ENCODE measurements at places on chromosomes 2 and 18.
A peak's percentile ranks its signal among the peaks of the same experiment; 100 is the strongest.

- DNase-seq = peak; percentile 65
Measured at GRCh38 chr2:144524118-144525009, 4.4 kb upstream of the ZEB2 start.

DNA sequence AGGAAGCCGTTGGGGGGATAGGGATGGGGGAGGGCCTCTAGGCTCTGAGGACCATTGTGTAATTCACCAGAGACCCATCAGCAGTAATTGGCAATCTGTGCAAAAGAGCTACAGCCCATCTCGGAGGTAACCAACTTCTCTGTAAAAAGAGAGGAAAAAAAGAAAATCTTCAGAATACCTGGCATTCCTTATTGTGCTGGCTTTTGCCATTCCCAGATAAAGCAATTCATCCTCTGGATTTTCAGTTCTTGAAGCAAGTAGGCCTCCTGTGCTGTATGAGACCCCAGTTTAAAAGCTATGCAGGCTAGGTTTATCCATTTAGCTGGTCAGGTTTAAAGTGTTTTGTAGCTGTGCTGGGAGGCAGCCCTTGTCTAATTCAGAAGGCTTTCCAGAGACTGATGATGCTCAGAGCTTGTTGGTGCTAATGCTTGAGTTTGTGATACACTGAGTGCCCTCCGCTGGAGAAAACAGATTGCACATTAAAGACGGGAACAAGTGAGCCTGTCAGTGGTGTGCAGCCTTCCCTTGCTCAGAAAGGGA, at the start of gene LRRTM4:
LRRTM4 (minus strand) TSS at position 446 of the 540 bp plus-strand sequence.
- DNase-seq = no peak

GRCh38 chr2:70443078-70443465, 110.6 kb downstream of the TGFA start:
- DNase-seq = no peak

DNA sequence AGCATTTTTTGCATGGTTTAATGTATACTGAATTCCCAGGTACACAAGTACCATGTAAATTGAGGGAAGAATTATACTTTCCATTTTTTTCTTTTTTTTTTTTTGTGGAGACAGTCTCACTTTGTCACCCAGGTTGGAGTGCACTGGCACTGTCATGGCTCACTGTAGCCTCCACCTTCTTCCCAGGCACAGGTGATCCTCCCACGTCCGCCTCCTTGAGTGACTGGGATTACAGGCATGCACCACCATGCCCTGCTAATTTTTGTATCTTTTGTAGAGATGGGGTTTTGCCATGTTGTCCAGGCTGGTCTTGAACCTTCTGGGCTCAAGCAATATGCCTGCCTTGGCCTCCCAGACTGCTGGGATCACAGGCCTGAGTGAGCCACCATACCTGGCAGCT, 3.8 kb downstream of the HSPE1 start:
- DNase-seq = no peak

GRCh38 chr2:4673025-4673489, 969.7 kb downstream of the DCDC2C start:
- no peak for DNase-seq

DNA sequence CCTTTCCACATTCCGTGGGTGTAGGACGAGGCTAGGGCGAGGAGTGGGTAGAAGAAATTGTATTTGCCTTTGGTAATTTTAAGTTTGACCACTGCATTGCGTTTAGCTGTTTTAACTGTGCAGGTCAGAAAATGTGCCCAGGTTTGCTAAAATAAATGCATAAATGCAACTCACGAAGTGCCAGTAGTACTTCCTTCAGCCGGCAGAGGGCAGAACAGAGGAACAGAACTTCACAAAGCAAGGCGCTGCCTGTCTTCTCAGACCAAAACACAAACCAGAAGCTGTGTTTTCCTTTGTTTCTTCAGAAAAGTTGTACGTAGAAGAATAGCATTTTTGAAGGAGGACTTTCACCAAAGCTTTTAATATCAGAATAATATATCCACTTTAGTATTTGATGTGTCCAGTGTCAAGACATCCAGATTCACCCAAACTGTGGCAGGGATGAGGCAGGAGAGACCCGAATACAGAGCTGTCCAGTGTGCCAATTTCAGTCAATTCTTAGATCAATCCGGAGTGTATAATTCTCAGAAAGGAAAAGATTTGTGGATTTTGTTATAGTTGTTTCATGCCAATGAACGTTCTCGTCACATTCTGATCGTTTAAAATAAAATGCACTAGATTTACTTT, 348.6 kb downstream of the DLGAP1 start:
- DNase-seq = peak; percentile 1

GRCh38 chr2:119430023-119430498, 1.6 kb upstream of the TMEM37 start:
- no peak for DNase-seq

DNA sequence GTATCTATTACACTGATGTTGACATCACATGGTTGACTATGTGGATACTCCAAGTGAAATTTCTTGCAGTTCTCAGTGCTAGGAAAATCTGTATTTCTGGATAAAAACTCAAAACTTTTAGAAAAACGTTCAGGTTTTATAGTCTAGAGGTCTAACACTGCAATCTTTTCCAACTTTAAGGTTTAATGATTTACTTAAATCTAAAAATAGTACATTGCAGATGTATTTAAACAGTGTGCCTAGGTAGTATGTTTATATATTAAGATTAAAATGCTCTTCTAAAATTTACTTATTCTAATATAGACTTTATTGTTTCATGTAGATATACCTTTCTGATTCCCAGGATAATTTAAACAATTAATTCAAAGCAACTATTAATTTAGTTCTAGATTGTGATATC, 98.3 kb downstream of the SH3YL1 start:
- DNase-seq = no peak

- no peak for DNase-seq
Measured at GRCh38 chr2:73072416-73072815, 904 bp upstream of the SFXN5 start.

GRCh38 chr2:33131111-33131510, 184.4 kb downstream of the LTBP1 start:
- DNase-seq = no peak

- no peak for DNase-seq
Measured at GRCh38 chr2:25308599-25308998, 33.1 kb downstream of the DNMT3A start.

- no peak for DNase-seq
Measured at GRCh38 chr2:234502285-234502918, 5.5 kb upstream of the ARL4C start.

DNA sequence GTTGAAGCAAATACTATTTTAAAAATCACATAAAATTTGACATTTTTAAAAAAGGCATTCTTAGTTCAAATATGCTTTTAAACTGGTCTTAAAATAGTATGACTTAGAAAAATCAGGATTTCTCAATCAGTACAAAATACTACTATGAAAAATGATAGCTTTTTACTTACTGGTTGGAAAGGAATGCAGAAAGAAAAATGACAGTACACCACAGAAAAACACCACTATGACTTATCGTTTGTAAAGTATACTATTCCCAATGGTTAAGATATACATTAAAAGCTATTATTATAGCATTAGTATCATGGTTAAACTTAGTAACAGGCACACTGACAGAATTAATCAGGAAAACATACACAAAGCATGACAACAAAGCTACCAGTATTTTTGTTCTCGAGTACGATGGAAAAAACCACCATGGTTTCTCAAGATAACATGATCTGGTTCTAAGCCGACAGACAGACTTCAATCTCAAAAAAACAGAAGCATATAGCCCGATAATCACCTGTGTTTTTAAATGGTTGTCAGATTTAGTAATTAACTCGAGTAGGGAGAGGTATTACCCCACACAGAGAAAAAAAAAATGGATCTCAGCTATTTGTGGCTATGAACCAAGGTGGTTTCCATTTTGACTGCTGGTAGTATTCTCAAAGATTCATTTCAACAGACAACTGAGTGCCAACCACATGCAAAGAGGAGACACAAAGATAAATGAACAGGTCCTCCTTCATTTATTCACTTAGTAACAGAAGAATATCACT, 39.1 kb downstream of the CUL3 start:
- DNase-seq = peak; percentile 10

- DNase-seq = no peak
Measured at GRCh38 chr18:71630696-71631095, 913.4 kb downstream of the CBLN2 start.

DNA sequence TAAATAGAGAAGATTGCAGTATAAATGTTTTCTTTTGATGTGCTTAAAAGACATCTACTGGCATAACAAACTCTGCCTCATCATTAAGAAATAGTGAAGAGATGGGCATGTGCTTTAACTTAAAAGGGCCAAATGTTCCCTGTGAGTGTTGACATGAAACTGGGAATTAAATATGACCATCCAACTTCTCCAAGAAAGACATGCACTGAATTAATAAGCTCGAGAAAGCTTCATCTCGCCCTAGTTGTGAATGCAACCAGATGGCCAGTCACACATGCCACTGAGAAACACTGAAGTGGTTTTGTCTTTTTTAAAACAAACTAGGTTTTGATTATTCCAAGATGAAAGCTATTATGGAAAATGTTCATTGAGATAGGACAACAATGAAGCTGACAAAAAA, 479.2 kb downstream of the RIT2 start:
- no peak for DNase-seq

GRCh38 chr18:44899832-44900231, 219.1 kb downstream of the SETBP1 start:
- DNase-seq = no peak

DNA sequence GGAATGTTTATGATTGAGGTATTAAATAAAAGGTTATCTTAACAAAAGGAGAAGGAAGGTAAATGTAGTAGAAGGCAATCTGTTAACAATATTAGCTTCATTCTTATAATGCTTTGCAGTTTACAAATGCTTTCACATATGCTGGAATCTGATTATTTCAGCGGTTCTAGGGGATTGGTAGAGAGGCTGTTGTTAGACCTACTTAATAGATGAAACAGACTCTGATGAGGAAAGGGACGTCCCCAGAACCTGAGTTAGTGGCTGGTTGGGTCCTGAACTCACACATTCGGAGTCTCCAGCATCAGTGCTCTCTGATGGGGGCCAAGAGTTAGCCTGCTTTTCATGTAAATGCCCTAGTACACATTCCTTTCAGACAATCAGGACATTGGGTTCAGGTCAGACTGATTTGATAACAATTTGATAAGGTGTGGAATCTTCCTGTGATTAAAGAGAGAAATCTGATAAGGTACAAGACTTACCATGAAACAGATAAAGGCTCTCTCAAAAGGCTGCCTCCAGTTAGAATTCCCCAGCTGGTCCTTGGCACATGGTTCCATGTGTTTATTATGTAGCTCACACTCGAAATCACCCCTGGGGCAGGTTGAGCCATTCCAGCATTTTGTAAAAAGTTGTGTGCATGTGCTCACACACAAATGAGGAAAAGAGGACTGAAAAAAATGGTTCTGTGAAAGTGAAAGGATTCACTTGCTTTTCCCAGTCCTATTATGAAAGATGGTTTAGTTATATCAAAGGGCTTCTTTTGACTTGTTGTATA, 103.1 kb downstream of the GPD2 start:
- DNase-seq = no peak

- DNase-seq = no peak
Measured at GRCh38 chr2:204972606-204973336, 427.5 kb downstream of the PARD3B start.

DNA sequence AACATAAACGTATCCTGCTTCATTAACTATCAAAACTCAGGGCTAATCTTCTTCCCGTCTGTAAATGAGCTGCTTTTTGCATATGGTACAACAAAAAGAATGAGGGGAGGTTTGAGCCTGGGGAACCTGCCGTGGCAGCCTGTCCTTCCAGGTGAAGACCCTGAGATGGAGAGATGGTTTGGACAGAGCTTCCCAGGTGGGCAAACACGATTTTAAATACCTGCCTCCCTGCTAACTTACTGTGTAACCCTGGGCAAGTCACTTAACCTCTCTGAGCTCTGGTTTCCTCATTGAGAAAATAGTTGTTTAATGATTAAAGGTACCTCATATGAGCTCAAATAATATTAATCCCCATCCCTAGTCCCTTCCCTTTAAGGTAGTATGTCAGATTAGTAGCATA, 9.0 kb downstream of the EMX1 start:
- DNase-seq = no peak

DNA sequence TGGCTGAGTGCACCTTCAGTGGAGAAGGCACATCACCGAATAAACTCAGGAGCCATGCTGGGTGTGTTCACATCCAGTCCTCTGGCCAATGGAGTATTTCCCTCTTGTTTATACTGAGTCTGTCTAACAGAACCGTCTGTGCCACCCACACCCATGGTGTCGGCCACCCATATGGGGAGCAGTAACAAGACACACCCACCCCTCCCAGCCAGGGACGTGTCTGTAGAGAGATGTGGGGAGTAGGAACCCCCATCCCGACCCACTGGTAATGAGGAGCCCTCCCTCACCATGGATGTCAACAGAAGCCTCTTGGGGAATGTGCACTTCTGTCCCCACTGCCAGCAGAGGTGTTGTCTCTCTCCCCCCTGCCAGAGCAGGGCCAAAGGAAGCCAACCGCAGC, 37.1 kb downstream of the KCNG2 start:
- DNase-seq = no peak

- DNase-seq = no peak
Measured at GRCh38 chr2:70888366-70888922, 47.3 kb upstream of the ATP6V1B1 start.

DNA sequence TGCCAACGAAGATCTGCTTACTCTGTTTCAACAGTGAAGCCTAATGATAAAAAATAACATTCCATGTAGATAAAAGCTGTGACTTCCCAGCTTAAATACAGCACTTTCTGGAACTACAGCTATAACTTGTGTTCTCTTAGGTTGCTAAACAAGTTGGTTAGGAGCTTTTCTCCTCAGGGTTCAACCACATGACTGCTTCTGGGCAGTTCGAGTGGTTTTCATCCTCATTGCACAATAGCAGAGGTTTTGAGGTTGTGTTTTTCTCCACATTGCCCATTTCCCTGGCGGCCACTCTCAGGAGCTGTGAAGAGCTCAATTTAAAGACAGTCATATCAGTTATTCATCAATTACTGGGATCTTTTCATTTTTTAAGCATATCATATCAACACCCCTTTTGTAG, 102.2 kb upstream of the CYP1B1 start:
- DNase-seq = no peak

DNA sequence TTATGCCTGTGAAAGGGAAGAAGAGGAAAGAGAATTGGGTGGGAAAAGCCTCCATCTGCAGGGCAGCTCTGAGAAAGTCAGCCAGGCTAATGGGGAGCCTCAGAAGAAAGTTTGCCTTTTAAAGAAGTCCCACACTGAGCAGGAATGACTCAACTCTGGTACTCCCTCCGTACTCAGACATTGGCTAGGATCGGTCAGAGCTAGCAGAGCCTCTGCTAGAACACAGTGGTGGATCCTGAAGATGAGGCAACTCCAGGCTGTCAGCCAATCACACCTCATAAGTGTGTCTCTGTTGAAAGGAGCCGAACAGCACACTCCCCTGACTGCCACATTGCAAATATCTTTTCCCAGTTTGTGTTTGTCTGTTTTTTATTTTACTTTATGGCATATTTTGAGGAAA, 96.9 kb downstream of the HNRNPLL start:
- no peak for DNase-seq

GRCh38 chr2:25420820-25421237, 79.1 kb upstream of the DNMT3A start:
- DNase-seq = no peak
